ENCODE measurements at places on chromosomes 6 and 20.

- no peak for DNase-seq
Observed at GRCh38 chr20:61950641-61951071, 115.0 kb downstream of the TAF4 start.

GRCh38 chr20:12977328-12978125 is 31.2 kb upstream of the SPTLC3 start:
- DNase-seq = no peak

- DNase-seq = no peak
Observed at GRCh38 chr6:30847971-30848436, 36.3 kb upstream of the DDR1 start.

GRCh38 chr6:52704060-52704459 is 33.1 kb downstream of the TMEM14A start:
- no peak for DNase-seq

GRCh38 chr20:18225632-18226031 is 62.7 kb upstream of the ZNF133 start:
- no peak for DNase-seq

DNA sequence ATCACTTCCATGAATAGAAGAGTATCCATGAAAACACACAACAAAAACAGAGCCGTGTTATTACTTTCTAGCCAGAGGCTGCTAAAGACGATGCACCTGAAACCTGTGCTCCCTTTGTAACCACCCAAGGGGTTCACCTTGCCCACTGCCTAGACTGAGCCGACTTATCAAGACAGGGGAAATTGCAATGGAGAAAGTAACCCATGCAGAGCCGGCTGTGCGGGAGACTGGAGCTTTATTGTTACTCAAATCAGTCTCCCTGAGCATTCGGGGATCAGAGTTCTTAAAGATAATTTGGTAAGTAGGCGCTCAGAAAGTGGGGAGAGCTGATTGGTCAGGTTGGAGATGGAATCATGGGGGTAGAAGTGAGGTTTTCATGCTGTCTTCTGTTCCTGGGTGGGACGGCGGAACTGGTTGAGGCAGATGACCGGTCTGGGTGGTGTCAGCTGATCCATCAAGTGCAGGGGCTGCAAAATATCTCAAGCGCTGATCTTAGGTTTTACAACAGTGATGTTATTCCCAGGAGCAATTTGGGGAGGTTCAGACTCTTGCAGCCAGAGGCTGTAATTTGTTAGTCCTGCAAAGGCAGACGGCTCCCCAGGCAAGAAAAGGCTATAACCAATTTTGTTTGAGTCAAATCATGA is 366.6 kb downstream of the PREX1 start:
- DNase-seq = no peak

- DNase-seq = no peak
Observed at GRCh38 chr6:41298785-41299502, 12.5 kb upstream of the TREM1 start.

DNA sequence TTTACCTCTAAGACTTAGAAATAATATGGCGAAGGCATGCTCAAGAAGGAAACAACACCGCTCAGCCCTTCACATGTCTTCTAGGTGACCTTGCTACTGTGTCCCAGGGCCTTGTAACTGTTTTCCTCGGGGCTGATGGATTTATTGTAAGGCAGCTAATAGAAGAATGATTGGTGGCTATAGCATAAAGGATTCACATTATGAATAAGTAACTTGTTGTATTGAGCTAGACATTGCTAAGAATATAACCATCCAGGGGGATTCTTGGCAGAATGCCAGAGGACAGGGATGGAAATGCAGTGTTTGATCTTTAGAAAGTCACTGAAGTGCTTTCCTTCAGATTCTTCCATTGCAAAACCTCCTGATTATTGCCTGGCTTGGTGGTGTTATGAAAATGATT is 54.9 kb downstream of the PLEKHG1 start:
- DNase-seq = no peak

GRCh38 chr6:126447367-126447766 is 107.5 kb downstream of the CENPW start:
- DNase-seq = no peak

DNA sequence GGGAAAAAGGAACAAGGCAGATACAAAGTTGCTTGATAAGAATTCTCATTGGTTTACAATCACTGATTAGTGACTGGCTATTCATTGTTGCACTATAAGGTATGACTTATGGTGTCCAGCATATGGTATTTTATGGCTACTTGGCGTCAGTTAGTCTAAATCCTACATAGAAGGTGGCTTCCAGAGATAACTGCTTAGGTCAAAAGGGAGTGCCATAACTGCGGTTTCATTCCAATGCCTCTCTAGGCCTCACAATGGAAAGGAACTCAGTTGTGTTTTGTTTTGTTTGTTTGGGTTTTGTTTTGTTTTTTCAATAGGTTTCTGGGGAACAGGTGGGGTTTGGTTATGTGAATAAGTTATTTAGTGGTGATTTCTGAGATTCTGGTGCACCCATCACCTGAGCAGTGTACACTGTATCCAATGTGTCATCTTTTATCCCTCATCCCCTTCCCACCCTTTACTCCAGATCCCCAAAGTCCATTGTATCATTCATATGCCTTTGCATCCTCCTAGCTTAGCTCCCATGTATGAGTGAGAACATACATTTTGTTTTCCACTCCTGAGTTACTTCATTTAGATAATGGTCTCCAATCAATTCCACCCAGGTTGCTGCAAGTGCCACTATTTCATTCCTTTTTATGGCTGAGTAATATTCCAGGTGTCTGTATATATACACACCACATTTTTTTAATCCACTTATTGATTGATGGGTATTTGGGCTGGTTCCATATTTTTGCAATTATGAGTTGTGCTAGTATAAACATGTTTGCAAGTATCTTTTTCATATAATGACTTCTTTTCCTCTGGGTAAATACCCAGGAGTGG is 7.0 kb downstream of the GOPC start:
- DNase-seq = no peak

DNA sequence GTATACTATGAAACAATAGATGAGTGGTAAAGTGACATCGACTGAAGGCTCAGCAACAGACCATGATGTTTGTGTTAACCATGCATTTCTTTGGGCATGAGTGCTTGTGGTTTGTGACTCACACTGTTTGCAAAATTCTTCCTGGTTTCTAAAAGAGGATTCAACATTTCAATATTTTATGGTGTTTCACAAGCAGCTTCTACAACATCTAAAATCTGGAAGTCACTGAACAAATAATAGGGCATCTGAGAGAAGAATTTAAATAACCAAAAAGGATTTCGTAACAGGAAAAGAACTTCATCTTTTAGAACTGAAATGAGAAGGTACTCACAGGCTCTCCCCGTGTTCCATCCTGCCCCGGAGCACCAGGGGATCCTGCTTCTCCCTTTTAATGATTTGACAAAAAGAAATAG is 146.2 kb downstream of the COL21A1 start:
- DNase-seq = no peak

- no peak for DNase-seq
Observed at GRCh38 chr20:50009521-50010454, 27.0 kb downstream of the SNAI1 start.

DNA sequence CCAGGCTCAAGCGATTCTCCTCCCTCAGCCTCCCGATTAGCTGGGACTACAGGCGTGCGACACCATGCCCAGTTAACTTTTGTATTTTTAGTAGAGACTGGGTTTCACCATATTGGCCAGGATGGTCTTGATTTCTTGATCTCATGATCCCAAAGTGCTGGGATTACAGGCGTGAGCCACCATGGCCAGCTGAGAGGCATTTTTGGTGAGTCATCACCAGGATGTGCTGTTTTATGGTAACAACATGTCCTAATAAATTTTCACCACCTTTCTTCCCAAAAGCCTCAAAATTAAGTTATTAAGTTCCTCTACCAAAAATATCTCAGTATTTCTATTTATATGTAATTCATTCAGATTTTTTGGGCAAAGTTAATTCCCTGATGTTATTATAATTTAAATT is 53.5 kb downstream of the COL21A1 start:
- DNase-seq = no peak

DNA sequence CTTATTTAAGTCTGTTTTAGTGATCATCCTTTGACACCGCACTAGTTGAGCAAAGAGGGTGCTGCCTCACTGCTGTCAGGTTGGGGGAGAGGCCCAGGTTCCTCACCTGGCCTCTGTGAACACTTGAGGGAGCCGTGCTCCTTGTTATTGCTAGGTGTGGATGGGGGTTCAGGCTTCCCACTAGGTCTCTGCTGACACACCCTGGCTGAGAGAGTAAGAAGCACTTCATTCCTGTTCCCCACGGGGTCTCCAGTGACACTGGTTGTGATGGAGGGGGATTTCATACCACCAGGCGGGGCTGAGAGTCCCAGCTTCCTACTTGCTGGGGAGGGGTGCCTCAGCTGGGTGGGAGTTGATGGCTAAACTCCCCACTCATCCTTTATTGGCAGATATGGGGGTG is 11.1 kb upstream of the NOTCH4 start:
- DNase-seq = no peak

DNA sequence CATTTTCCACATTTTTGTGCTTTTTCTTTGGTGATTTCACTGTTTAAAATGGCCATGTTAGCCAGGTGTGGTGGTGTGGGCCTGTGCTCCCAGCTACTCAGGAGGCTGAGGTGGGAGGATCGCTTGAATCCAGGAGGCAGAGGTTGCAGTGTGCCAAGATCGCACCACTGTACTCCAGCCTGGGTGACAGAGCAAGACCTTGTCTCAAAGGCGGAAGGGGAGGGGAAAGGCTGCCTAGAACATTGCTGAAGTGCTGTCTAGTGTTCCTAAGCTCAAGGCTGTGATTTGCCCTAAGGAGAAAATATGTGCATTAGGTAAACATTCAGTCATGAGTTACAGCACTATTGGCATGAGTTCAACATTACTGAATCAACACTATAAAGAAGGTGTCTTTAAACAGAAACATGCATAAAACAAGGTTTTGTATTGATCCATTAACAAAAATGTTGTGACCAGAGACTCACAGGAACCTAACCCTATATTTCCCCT is 14.0 kb downstream of the ZC2HC1B start:
- DNase-seq = no peak

DNA sequence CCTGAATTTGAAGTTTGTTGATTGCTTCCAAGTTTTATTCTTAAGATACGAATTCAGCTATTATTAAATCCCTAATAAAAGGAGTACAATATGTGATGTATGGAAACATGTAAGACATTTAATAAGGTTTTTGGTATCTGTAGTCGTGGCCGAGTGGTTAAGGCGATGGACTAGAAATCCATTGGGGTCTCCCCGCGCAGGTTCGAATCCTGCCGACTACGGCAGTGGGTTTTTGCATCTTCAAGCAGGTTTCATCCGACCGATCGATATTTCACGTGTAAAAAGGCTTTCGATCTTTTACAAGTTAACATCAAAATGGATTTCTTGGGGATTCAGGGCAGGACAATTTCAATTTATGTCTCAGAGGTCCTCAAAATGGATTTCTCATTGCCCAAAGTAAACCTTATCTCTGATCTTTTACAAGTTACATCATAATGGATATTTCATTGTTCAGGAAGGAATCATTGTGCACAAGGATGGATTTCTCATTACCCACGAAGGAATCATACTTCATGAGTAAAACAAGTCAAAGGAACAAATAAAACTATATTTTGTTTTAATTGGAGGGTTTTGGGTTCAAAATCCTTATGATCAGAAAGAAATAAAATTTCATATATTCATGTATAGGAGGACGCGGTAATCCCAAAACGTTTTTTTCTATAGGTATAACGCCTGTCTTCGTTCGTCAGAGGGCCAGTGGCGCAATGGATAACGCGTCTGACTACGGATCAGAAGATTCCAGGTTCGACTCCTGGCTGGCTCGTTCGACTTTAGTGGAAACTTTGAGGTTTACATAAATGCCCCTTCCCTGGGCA is 37.3 kb upstream of the BTN3A2 start:
- peak; percentile 21 for DNase-seq

GRCh38 chr20:45036044-45036755 is 64.7 kb downstream of the KCNS1 start:
- no peak for DNase-seq

DNA sequence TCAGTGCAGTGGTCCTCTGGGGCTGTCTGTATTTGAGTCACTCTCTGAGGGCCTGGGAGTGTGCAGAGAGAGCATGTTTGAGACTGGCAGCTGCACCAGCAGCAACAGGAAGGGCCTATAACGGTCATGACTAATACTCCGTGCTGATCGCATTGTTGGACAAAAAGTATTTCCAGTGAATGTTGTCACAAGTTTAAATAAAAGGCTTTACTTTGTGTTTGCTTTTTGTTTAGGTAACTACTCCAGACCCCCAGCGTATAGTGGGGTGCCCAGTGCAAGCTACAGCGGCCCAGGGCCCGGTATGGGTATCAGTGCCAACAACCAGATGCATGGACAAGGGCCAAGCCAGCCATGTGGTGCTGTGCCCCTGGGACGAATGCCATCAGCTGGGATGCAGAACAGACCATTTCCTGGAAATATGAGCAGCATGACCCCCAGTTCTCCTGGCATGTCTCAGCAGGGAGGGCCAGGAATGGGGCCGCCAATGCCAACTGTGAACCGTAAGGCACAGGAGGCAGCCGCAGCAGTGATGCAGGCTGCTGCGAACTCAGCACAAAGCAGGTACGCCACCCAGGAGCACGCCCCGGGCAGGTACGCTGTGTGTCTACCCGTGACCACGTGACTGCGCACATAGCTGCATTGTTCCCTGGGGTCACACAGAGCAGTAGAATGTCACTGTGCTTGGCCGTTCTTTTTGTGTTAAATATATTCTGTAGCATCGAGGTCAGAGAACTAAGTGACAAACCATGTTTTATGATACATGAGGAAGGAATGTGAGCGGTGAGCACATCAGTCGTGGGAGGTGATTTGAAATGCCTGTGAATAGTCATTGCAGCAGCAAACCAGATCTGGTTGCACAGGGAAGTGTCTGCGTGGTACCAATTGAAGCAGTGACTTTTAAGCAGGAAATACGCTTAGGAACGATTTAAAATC is 174.7 kb downstream of the TMEM242 start:
- DNase-seq = peak; percentile 97

- DNase-seq = no peak
Observed at GRCh38 chr6:65799389-65799788, 92.4 kb upstream of the EYS start.

DNA sequence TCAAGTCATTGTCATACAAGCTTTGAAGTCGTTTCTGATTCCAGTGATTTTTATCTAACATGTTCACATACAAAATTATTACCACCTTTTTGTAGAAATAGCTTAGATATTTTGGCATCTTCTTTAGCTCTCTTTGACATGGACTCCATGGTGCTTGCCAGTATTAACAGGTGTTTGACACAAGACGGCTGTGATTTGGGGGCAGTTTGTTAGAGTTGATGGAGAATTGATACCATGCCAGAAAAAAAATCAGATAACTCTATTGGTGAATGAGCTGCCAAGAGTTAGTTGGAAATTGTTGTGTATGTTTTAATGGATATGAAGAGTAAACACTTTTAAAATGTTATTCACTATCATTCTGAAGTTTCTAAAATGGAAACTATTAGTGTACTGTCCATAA is 146.6 kb upstream of the LAMP5 start:
- no peak for DNase-seq

DNA sequence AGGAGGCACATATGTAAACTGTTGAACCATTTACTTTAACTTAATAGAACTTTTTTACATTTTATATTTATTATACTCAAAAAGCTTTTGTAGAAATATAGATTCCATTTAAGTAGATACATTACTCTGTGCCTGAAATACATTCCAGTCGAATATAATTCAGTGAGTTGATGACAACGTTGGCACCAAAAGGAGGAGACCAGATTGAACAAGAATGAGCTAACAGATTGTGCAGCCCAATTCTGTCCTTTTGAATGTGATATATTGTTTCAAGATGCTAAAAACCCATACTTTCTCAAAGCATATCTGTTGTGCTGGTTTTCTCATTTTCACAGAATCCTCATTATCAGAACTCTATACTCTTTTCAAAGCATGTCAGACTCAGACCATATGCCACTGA is 147.4 kb upstream of the SIM1 start:
- DNase-seq = no peak

- no peak for DNase-seq
Observed at GRCh38 chr6:36757206-36757605, 59.6 kb downstream of the RAB44 start.

All from SK-N-SH (cell line).